ENCODE measurements at places on chromosomes 2 and 18.

- peak; percentile 14 for DNase-seq
Observed at GRCh38 chr18:13513021-13513420, 213.3 kb downstream of the FAM210A start.

DNA sequence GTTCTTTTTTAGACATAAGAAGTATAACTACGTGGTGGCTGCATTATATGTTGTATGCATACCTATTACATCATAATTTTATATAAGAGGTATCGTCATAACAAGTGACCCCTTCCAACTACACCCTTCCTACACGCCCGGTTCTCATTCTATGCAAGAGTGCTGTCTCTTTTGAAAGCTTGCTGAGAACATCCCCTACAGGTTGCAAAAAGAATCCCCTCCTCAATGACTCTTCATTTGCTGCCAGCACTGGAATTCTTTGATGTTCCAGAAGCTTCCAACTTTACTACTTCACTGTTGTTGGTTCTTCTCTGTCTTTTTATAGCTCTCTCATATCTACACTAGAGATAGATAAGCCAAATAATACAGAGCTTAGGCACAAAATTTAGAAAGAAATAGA lies 66.4 kb downstream of the CDH7 start:
- no peak for DNase-seq

DNA sequence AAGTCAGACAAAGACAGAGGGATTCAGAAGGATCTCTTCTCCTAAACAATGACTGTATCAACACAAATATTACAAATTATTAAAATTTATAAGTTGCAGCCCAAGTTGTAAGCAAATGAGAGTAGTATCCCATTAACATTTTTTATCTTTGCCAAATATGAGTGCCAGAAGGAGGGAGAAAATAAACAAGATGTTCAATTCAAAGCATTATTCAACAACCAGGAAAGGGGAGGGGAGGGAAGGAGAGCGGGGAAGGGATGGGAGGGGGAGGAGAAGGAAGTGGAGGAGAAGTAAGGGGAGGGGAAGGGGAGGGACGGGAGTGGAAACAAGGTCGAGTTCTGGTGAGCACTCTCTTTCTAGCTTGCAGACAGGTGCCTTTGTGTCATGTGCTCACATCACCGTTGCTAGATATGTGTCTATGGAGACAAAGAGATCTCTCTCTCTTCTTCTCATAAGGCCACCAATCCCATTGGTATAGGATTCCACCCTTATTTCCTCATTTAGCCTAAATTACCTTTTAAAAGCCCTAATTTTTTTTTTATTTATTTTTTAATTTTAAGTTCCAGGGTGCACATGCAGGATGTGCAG lies 679.6 kb upstream of the CHAC2 start:
- no peak for DNase-seq

- DNase-seq, result no peak
Observed at GRCh38 chr2:55017880-55018279, 32.4 kb downstream of the RTN4 start.

DNA sequence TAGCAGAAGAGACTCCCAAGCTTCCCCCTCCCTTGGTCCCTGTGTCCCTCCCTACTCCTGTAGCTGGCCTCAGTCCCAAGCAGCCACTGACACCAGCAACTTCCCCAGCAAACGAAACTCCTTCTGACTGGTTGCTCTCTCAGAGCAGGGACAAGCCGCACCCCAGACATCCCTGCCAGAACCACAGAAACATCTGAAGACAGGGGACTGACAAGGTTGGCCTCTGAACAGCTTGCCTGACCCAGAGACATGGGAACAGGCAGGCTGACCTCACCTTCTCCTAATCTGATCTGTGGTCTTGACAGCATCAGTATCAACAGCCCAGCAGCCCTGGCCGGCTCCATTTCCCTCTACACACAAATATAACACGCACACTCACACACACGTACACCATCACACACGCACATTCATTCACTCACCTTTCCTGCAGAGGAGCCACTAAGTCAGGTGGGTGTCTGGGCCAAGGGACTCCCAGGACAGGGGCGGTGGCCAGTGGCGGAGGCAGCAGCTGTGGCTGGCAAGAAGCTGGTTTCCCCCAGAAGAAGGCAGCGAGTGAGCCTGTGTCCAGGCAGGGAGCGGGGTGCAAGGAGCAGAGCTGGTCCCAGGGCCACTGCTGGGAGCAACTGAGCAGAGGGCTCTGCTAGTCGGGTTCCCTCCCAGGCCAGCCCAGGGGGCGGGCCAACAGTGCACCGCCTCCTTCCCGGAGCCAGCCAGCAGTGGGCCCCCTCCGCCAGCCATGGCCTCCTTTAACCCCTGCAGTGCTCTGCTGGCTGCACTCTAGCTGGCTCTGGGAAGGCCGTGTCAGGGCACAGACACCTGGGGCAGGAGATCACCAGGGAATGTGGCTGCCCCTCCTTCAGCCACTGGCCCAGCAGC lies 59.1 kb downstream of the TNS1 start:
- DNase-seq, result peak; percentile 78

DNA sequence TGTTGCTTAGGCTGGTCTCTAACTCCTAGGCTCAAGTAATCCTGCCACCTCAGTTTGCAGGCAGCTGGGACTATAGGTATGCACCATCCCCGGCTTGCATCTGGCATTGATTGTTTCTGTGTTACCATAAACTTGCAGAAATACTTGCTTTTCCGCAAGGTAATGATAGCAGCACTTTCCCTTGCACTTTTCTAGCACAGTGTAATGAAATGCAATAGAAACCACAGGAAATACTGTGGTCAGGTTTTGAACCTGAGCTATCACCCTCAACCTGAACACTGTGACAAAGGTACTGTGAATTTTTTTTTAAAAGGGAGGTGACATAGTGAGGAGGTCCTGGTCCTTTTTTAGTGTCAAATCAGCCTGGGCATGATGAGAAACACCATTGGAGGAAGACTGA lies 38.3 kb downstream of the DHRS9 start:
- DNase-seq, result no peak

DNA sequence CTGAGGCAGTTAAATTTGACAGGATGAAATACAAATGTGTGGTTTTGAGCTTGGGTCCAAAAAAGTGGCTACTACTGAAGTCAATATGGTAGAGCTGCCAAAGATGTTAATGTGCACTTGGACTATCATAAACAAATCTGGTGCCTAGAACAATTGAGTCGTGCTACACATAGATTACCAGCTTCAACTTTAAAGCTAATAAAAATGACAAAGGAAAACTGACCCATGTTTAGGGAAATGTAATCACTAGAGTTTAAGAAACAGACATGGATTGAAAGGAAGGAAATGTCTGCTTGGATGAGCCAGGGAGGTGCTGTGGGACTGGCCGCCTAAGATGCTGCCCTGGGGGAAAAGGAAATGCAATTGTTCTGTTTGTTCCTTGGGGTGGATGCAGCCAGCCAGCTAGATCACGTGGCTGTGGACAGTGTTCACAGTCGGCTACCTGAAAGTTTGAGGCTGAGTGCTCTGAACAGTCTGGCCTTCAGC lies 36.6 kb downstream of the CYB5A start:
- peak; percentile 78 for DNase-seq

- DNase-seq, result no peak
Observed at GRCh38 chr2:20169796-20170703, 54.9 kb downstream of the SDC1 start.

DNA sequence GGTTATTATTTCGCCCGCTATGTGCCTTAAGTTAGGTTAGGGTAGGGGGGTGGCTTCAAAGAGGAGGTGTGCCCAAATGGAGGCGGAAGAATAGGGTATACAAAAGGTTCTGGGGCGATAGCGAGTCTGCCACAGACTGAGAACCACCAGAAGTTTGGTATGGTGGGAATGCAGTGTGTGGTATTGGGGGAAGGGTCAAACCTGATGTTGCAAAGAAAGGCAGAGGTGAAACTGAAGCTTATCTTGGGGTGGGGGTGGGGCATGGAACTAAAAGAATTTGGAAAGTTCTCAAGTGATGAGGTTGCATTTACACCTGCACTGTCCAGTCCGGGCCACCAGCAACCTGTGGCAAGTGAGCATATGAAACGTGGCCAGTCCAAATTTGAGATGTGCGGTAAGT lies 11.8 kb upstream of the CCBE1 start:
- DNase-seq, result no peak

DNA sequence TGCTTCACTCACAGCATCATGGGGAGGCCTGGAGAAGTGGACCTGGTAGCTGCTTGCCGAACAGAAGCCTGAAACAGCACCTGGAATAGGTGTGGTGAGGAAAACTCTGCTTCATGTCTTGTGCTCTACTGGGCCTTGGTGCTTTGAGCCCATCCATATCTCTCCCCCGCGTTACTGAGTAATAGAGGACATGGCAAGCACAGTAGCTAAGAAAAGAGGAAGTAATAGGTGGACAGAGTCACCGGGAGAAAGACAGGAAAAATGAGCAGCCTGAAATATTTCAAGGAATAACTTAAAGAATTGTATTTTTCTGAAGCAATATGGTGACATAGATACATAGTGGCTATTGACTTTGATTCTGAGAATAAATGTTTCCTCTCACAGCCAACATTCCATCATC lies 14.0 kb upstream of the HNMT start:
- no peak for DNase-seq

DNA sequence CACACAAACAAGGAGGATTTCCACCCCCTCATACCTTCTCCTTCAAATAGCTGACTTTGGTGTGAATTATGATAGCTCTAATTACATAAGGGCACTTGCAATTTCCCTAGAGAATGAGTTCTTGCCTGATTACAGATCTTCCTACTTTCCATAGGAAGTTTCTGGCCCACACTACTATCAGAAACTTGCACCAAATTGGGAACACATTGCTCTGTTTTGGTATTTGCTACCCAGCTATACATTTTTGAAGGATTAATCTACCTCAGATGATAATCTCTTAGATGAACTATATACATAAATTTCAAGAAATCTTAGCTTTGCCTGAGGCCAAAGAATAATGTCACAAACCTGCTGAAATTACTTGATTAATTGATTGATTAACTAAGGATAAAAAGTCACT lies 4.9 kb downstream of the DCC start:
- no peak for DNase-seq

- DNase-seq, result no peak
Observed at GRCh38 chr2:3712424-3712823, 9.0 kb downstream of the DCDC2C start.

All from T47D (cell line).